Chondrocyte (in vitro differentiated cells): ENCODE measurements at places on chromosomes 13 and 19. TPM values are rescaled to one million over a fixed set of nuclear protein-coding genes. Genes with fewer than 3 reads are reported as not detected.

ZNF709 gene
- total RNA-seq, result 2.0 to 5.2 TPM (median 3.0 TPM) in 3 replicates

MLLT1 gene
- 57.7 to 61.2 TPM (median 60.9 TPM) in 3 replicates for total RNA-seq

IGFL1 gene
- total RNA-seq, result 1.3 to 2.9 TPM (median 2.1 TPM) in 3 replicates

KLK10 gene
- total RNA-seq, result not detected in 3 replicates

CBY2 gene
- not detected in 3 replicates for total RNA-seq

CHERP gene
- 30.1 to 35.2 TPM (median 32.6 TPM) in 3 replicates for total RNA-seq

ZIM2 gene
- not detected in 3 replicates for total RNA-seq

ZNF320 gene
- total RNA-seq, result 15.6 to 19.8 TPM (median 16.0 TPM) in 3 replicates

HPN gene
- total RNA-seq, result not detected in 3 replicates

TEX101 gene
- total RNA-seq, result not detected in 3 replicates

SPRYD7 gene
- 6.9 to 8.8 TPM (median 7.5 TPM) in 3 replicates for total RNA-seq

ENOX1 gene
- 2.0 to 6.1 TPM (median 2.3 TPM) in 3 replicates for total RNA-seq

ZIK1 gene
- total RNA-seq, result 4.8 to 7.2 TPM (median 5.5 TPM) in 3 replicates

BCL3 gene
- total RNA-seq, result 9.2 to 14.9 TPM (median 11.8 TPM) in 3 replicates

N4BP2L1 gene
- total RNA-seq, result 3.3 to 3.9 TPM (median 3.7 TPM) in 3 replicates

B3GNT8 gene
- total RNA-seq, result 0.23 to 0.70 TPM in 2 of 3 replicates, not detected in the other

C13orf42 gene
- not detected in 3 replicates for total RNA-seq

HMG20B gene
- 60.9 to 69.3 TPM (median 68.2 TPM) in 3 replicates for total RNA-seq
